Stimulated activated CD8-positive, alpha-beta memory T cell treated with anti-CD3 and anti-CD28 coated beads, Interleukin-7, amount 100 ng/mL, for 4 hours (primary cell): ENCODE measurements at places on chromosomes 6 and 20.

DNA sequence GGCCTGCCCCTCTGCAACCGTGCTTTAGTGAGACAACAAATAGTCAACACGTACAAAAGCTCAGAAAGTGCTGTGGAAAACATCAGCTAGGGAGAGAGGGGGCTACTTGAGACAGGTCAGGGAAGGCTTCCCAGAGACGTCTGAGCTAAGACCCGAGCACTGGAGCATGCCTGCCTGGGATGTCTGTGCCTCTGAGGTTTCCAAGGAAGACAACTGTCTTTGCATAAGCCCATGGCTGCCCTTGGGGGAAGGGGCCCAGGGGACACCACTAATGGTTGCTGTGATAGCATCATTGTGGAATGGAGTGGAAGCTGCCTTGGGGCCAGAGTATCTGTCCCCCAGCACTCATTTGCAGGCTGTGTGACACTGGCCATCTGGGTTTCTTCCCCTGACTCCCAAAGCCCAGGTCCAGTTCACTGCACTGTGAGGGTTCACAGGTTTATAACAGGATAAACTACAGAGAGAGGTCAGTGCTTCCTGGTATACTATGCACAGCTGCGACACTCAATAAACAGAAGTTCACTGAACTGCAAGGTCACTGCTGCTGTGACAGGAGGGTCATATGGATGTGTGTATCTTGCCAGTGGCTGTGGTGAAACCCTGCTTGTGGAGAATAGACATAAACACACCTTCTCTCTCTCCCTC lies 1.5 kb upstream of the ARFGEF2 start:
- no peak for DNase-seq

DNA sequence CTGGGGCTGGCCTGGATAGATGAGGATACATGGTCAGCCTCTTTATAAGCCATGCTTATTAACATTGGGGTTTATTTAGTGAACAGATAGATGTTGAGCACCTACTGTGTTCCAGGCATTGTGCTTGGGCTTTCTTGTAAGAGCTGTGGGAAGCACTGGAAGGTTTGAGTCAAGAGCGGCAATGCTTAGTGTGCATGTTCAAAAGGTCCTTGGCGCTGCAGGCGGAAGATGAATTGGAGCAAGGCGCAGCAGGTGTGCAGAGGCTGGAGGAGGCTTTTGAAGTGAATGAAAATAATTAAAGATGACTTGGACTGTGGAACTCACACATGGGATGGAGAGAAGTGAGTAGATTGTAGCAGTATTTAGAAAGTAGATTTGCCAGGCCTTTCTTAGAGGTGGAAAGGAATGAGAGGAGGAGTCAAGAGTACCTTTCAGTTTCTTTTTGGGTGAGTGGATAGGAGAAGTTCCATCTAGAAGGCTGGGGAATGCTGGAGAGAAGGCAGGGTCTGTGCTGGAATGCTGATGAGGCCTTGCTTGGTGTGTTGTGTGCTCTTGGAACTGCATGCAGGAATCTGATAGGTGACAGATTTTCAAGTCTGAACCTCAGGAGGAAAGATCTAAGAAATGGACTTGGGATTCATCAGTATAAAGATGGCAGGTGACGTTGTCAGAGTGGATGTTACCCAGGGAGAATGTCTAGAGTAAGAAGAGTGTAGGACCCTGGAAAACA lies 26.4 kb downstream of the SNX9 start:
- no peak for DNase-seq

GRCh38 chr6:63236398-63236817 lies 25.1 kb downstream of the FKBP1C start:
- DNase-seq, result no peak

DNA sequence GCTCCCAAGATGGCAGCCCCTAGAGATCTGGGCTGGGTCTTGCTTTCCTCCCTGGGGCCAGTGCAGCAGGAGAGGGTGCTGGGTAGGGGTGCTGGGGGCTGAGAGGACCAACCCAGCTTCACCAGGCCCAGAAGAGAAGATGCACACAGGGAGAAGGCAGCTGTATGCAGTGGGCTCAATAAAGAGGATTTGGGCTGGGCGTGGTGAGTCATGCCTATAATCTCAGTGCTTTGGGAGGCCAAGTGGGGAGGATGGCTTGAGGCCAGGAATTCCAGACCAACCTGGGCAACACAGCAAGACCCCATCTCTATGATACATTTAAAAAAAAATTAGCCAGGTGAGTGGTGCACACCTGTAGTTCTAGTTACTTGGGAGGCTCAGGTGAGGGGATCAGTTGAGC lies 25.7 kb upstream of the EMILIN3 start:
- no peak for DNase-seq

DNA sequence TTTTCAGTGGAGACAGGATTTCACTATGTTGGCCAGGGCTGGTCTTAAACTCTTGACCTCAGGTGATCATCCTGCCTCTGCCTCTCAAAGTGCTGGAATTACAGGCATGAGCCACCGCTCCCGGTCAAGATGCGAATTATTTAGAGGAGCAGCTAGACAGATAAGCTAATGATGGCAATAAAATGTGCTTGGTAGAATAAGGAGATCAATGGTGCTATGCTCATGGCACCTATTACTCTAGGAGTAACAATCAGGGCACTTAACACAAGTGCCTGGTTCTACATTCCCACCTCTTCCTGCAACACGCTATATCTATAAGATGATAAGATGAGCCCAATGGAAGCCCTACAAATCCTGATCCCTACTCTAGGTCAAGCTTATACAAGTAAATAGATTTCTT lies 61.4 kb upstream of the LOC128125822 start:
- no peak for DNase-seq

DNA sequence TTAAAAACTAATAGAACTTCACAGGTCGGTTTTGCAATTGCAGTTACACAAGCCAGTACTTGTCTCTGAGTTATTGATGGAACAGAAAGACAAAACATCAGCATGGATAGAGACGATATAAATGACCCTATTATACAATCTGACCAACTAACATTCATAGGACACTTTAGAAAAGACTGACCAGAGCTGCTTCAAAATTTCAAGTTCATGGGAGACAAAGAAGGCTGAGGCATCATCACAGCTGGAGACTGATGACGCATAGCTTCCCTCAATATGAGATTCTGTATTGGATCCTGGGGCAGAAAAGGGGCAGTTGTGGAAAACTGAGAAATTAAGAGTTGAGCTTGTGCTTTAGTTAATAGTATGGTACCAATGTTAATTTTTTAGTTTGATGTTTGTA lies 174.0 kb downstream of the THBS2 start:
- no peak for DNase-seq

GRCh38 chr6:43506667-43507471 lies 3.3 kb downstream of the LRRC73 start:
- DNase-seq, result peak; percentile 55

GRCh38 chr20:58855506-58856389 lies 3.2 kb downstream of the GNAS start:
- DNase-seq, result no peak

GRCh38 chr6:155586090-155586489 lies 130.5 kb upstream of the NOX3 start:
- no peak for DNase-seq

GRCh38 chr6:83307849-83308248 lies 114.7 kb downstream of the RWDD2A start:
- DNase-seq, result no peak

GRCh38 chr20:52974179-52974594 lies 2.0 kb downstream of the TSHZ2 start:
- no peak for DNase-seq

- DNase-seq, result no peak
Observed at GRCh38 chr20:31984981-31985471, 17.1 kb downstream of the XKR7 start.

- DNase-seq, result no peak
Observed at GRCh38 chr20:48414786-48415185, 413.0 kb downstream of the PREX1 start.

DNA sequence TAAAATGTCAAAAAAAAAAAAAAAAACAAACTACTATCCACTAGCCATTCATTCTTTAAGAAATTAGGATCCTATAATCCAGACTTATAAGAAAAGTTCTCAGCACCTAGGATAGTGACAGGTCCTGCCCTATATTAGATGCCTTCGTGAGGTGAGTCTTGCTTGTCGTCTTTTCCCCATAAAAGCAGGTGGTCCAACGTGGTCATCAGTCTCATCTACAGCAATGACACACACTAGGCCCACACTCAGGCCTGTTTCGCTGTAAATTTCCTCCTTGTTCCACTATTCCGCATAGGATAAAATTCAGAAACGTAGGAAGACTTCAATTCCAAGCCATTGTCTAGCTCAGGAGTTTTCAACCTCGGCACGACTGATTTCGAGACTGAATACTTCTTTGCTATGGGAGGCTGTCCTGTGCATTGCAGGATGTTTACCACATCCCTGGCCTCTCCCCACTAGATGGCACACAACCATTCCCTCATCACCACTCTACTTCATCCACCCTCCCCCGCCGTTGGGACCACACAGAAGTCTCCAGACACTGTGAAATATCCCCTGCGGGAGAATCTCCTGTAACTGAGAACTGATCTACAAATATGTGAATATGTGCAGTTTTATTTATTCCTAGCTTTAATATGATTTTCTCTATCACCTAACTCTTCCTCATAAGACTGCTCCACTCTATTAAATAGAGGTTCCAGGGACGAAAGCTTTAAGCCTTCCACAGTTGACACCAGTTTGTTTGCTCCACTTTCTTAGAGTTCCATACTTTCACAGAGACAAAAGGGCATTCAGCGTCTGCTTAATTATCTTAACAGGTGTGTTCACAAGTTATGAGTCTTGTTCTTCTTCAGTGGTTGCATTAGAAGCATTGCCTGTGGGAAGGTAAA lies 346.3 kb downstream of the BMP2 start:
- no peak for DNase-seq

- DNase-seq, result no peak
Observed at GRCh38 chr20:38186788-38187221, 21.7 kb upstream of the TGM2 start.

DNA sequence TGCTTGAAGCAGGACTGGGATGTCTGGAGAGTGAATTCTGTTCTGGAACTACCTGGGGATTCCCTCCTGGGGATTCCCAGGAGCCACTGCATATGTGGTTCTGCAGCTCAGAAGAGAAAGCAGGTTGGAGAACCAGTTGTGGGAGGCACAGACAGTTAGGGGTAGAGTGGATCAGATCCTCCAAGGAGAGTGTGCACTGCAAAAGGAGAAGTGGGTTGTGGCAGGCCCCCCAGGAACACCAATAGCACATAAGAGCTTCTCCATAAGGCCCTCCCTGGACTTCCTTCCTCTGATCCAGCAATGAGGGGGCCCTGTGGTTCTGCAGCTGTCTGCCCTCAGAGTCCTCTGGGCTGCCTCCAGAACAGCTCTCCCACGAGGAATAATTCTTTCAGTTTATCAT lies 369.2 kb upstream of the CNR1 start:
- DNase-seq, result no peak

GRCh38 chr20:12815231-12815768 lies 193.5 kb upstream of the SPTLC3 start:
- no peak for DNase-seq

DNA sequence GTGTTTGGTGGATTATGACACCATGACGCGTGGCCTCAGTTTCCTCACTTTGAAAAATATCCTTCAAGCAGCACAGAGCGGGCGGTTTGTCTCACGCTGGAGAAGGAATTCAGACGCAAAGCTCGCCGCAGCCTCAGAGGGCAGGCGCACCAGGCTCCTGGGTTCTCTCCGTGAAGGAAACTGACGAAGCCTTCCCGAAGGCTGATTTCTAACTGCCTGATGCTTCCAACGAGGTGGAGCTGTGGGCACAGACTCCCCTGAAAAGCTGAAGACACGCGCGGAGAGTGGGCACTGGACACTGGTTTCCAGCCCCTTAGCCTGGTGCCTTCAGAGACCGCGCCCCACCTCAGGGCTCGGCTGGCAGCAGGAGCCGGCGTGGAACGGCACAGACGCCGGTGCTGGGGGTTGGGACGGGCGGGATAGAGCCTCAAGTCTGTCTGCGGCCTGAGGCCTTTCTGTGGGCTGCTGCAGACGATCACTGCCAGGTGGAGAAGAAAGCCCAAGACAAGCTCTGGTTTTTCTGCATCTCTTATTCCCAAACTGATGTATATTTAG lies 56.1 kb downstream of the DACT2 start:
- DNase-seq, result no peak

GRCh38 chr6:6397842-6398241 lies 77.4 kb upstream of the F13A1 start:
- DNase-seq, result no peak

GRCh38 chr6:29516108-29516507 lies 28.4 kb upstream of the MAS1L start:
- no peak for DNase-seq

- no peak for DNase-seq
Observed at GRCh38 chr6:44268095-44268628, 2.1 kb upstream of the TMEM151B start.

GRCh38 chr20:44153636-44154043 lies 33.3 kb downstream of the JPH2 start:
- no peak for DNase-seq

DNA sequence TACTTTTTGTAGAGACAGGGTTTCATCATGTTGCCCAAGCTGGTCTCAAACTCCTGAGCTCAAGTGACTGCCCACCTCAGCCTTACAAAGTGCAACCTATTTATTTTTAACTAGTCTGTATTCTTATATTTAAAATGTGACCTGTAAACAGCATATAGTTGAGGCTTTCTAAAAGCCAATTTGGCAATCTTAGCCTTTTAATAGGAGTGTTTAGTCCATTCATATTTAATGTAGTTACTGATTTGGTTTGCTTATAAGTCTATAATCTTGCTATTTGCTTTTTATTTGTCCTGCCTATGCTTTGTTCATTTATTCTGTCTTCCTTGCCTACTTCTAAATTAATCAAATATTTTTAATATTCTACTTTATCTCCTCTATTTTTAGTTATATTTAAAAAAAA lies 15.0 kb upstream of the SOX4 start:
- DNase-seq, result no peak

DNA sequence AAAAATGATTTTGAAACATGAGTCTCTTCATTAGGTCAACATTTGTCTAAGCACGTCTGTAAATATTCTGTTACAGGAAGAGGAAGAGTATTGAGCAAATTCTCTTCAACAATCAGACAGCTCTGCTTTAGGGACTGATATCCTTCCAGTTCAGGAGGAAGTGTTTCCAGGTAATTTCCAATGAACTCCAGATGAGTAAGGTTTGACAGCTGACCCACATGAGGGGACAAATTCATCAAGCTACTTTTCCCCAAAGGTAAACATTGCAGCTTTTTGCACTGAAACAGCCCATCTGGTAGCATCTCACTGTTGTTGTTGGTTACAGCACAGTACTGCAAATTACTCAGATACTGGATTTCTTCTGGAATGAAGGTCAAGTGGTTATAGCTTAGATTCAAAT lies 18.1 kb downstream of the ENPP1 start:
- DNase-seq, result no peak
